Mesenchymal stem cell (in vitro differentiated cells and primary cell): ENCODE measurements at places on chromosomes 2 and 18.

GRCh38 chr2:123890148-123890547 is 134.9 kb upstream of the CNTNAP5 start:
- no peak for DNase-seq

GRCh38 chr2:201228912-201229290 is 31.4 kb upstream of the CASP8 start:
- no peak for DNase-seq

GRCh38 chr2:197208024-197208423 is 102.6 kb downstream of the ANKRD44 start:
- DNase-seq, result no peak

- no peak for DNase-seq
These were observed 67.5 kb downstream of the RAB3GAP1 start for GRCh38 chr2:135119582-135119981.

DNA sequence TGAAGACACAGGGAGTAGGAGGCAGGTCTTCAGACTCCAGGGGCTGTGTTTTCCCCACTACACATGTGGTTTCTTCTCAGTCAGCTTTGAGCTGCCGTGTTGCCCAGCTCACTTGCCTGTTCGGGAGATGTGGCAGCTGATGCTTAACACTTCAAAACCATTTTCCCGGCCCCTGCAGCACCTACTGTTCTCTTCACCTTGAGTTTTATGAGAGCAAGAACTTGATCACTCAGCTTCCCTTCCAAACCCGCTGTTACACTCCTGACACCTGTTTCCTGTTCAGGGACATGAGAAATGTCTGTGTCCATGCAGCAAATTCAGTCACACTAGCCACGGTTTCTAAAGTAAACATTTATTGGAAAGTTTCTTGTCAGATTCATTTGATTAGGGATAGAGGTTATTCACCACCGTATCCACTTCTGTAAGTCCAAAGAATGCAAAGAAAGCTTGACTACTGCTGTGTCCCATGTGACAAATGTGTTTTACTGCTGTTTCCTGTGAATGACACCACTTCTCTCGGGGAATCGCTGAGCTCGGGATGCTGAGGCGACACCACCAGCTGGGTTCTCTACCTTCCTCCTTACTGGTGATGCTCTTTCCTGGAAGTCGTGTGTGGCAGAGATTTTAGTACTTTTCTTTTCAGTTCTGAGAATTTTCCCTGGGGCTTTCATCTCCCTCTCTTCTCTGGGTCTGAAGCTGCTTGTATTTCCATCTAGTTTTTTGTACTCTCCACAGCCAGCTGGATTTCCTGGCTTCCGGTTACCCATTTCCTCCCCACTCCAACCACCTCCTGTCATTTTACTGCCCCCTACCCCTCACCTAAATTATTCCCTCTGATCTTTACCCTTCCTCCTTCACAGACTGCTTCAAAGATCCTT is 91.7 kb downstream of the KLF7 start:
- DNase-seq, result peak; percentile 53

GRCh38 chr2:44655401-44655864 is 286.1 kb upstream of the SIX3 start:
- no peak for DNase-seq

DNA sequence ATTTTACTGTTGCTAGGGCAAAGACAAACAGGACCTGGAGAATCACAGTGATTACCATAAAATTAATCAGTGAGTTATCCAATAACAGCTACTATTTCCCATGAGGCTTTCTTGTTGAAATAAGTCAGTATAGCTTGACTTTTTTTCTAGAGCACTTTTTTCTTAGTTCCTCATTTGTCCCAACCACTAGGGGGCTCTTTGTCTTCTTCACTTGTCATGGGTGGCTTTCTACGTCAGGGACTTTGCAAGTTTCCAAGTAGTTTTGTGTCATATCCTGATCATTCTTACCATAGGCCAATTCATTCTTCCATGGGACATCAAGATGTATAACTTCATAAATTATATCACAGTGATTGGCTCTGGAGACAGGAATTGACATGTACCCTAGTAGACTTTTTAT is 1019.6 kb upstream of the PIK3C3 start:
- peak; percentile 20 for DNase-seq

DNA sequence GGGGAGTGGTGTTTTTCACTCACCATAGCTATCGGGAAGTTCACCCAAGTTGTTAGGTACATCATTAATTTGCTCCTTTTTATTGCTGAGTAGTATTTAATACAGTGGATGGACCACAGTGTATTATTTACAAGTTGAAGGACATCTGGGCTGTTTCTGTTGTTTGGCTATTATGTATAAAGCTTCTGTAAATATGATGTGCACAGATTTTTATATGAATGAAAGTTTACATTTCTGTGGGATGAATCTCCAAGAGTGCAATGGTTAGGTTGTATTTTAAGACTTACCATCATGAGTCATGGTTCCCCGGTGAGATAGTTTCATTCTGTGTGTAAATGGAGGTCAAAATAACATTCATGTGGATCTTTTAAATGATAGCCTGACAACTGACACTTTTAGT is 337.4 kb downstream of the PTPRM start:
- DNase-seq, result peak; percentile 86

DNA sequence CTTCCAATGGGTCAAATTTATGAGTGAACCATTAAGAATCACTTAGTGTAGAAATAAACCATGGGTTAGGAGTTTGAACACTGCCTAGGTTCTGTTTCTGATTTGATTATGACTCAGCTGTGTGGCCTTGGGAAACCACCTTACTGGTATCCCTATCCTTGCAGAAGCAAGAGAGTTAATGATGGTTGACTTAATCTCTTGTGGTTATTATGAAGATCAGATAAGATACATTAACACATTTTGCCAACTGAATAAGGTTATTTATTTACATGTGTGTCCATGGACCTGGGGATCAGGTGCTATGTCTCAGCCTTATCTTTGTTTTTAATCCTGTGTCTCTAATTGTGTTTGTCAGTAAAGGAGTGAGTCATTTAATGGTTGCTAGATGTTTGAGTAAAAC is 5.4 kb upstream of the KCNJ13 start:
- peak; percentile 70 for DNase-seq

DNA sequence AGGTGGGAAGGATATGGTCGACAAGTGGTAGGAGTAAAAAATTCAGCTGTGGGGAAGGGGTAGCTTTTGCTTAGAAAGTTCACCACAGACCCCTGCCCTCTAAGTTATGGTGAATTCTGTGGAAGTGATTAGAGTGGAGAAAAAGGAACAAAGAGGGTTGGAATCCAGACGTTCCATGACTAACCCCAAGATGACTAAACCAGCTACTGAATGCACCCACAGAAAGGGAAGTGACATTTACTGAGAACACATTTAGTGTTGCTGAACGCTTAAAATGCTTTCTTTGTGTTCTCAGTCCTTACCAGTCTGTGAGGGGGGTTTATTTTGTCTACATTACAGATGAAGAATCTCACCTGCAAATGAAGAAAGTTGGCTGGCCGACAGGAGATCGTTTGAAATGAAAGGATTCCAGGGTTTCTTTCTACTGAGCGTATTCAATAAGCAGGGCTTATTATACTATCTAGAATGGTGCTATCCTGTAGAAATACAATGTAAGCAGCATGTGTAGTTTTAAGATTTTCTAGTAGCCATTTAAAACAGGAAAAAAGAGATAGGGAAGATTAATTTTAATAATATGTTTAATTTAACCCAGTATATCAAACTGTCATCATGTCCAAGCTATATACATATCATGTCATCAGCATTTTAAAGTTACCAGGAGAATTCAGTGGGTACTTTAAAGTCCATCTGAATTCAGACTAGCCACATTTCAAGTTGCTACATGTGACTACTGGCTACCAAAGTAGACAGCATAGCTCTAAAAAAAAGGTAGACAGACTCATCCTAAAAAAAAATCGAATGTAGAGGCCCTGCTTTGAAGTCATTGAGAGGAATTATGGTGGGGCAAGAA is 60.1 kb downstream of the LIMS1 start:
- peak; percentile 92 for DNase-seq

GRCh38 chr2:25817630-25818029 is 60.7 kb downstream of the ASXL2 start:
- no peak for DNase-seq

DNA sequence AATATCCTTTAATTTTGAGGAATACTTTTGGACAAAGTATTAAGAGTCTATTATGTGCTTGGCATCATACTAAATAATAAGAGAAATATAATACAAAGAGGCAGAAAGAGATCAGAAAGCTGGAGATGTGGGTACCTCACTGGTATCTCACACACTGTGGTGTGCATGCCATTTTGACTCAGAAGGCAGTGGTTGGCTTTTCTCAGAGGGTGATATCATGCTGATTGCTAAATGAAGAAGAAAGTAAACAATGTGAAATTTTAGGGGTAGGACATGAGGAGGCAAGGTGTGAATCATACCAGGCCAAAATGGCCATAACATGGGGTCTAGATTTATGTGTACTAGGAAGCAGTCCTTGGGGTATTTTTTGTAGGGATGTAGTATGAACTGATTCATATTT is 16.6 kb upstream of the SPOPL start:
- no peak for DNase-seq

DNA sequence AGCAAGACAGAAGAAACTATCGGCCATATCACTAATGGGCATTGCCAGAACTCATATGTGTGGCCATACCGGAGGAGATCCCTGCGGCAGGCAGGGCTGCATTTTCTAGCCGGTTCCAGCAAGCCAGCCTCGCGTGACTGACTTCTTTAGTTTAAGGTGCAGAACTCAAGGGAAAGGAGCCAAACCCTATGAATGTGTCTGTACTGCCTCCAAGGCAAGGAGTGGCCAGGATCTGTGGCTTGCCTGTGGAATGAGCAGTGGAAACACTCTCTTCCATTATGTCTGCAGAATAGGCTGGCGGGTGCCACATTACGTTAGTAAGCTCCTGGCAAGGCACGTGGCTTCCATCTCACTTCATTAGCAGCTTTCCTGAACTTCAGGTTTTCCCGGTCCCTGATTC is 137.6 kb downstream of the ATL2 start:
- DNase-seq, result no peak

DNA sequence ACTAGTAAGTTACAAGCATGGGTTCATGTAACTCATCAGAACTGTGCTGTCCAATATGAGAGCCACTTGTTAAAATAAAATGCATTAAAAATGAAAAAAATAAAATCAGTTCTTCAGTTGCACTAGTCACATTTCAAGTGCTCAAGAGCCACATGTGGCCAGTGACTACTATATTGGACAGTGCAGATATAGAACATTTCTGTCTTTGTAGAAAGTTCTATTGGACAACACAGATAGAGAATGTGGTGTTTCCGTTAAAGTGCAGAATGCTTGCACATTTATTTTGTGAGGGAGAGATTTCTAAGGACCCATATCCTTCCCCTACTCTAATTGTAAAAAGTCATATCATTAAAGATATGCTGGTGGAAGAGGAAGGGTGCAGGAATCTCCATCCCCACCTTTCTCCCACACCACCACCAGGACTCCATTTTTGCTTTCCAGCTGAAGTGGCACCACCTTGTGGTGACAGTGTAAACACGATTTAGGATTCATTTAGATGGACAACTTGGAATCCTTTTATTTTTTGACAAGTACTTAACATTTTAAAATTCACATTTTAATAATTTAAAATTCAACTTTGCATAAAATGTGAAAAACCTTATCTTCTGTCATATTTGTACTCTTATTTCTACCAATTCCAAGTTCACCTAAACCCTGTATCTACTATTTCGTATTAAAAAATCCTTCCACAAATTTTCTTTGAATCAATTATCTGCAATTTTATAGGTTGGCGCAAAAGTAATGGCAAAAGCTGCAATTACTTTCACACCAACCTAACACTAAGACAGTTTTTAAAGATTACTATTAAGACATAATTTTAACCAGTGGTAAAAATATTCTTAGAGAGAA is 9.4 kb upstream of the CD302 start:
- peak; percentile 65 for DNase-seq

DNA sequence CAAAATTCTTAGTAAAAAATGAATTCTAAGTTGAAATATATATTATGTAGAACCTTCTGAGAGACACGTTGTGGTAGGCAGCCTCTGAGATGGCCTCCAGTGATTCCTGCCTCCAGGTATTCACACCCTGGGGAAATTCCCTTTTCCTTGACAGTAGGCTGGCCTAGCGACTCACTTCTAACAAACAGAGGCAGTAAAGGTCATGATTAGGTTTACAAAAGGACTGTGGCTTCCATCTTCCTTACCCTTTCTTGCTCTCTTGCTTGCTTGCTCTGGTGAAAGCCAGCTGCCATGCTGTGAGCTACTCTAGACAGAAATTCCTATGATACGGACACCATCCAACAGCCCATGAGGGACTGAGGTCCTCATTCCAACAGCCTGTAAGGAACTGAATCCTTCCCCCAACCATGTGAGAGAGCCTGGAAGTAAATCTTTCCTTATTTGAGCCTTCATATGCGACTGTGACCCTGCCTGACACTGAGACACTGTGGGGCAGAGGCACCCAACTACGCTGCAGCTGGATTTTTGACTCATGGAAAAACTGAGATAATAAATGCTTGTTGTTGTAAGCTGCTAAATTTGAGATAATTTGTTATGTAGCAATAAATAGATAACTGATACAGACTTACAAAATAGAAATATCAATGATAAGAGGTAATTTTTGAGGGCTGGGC is 32.7 kb upstream of the SERTAD2 start:
- no peak for DNase-seq
